Spinal cord (tissue), 10 donors: ENCODE measurements at places on chromosomes 4 and X.

DNA sequence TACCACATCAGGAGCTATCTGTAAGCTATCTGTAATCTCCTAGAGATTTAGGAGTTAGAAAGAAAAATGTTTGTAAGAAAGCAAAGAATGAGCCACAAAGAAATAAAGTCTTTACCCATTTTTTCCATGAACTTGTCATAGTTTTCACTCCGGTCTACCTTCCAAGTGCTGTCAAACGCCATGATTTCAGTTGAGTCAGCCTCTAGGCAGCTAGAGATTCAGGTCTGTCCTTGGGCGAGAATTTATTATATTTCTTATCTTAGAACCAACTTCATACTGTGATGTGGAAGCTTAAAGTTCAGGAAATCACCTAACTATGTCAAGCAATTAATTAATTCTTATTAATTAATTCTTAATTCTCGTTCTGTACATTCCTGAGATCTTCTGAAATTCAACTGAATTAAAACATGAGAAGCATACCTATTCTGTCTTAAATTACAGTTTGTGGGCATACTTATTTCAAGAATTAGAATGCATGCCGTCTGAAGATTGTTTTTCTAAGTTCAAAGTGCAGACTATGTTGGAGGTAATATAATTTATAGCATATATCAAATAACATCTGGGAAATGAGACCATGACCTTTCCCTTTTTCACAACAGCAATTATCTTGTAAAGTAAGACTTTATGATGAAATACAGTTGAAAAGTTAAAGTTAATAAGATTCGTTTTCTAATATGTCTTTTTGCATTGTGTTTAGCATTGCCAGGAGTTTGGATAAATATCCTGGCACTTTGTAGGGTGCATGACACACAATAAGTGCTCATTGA is at the start of gene FABP2:
TSS of gene FABP2 (minus strand) at position 218 of the 767 bp plus-strand sequence. CDS start at position 182, 36 bp downstream.
- DNase-seq: no peak

DNA sequence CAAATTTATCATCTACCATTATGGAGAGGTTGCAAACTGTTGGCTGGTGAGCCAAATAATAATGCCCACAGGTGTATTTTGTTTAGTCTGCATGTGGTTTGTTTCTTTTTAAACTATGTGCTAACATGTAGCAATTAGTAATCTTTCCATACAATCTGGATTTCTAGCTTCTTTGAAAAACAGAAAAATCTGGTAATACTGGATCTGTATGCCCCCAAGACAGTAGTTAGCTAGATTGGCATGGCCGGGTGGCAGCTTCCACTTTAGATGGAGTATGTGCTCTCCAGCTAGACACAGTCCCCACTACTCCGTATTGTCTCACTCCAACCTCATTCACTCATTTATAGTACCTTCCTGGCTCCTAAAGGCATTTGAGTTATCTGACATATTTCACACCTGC is 91.3 kb downstream of the NHSL2 start:
- no peak for DNase-seq

DNA sequence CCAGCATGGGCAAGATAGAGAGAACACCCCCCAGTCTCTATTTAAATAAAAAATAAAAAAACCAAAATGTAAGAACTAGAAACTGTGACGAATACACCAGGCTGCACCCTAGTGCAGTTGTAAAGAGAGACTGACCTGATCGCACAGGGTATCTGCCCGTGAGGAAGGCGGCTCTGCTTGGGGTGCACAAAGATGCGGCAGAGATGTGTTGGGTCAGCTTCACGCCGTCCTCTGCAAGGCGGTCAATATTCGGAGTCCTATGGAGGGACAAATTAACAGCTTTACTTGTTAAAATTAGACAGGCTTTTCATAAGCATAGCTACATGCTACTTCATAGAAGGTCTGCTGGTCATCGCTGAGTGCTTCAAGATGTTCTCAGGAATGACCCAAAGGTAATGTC is 26.1 kb upstream of the ARSD start:
- DNase-seq: no peak

DNA sequence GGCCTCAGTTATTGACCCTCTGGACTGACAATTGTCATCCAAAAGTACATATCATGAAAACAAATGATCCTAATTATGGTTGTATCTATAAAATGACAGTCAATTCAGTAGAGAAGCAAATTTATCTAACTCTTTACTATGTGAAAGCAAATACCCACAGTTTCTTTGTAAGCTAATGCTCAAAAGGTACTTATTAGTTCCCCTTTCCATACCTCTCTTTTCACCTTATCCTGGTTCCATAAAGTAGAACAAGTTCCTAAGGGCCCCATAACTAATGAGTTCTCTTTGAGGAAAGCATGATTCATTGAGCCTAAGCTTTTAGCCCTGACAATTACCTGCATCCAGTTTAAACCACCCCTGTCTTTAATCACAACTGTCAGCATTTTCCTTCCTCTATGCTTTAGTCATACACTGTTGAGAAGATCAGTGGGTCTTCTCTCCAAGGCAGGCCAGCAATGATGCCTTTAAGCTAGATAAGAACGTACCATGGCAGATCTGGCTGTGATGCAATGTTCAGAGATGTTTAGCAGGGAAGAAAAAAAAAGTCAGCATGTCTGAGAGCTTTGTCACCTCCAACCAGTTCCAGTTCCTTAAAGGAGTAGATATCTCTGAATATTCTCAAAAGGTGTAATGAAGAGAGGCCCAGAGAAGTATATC is 179.7 kb upstream of the RASGEF1B start:
- DNase-seq: no peak

DNA sequence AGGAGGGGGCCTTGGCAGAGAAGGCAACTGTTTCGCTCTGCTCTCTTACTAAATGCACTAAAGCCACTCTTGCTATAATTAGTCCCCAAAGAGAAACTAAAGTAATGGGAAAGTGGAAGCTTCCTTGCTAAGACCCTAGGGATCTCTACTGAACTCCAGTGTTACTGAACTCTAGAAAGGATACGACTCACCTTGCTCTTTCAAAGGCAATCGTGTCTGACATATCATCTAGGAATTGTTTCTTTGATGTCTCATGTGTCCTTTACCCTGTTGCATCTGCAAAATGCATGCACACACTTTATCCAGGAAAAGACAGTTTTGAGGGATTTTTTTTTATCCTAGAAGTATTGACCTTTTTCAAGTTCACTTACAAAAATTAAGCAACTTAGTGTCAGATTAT is 148.1 kb upstream of the FAM9B start:
- no peak for DNase-seq

DNA sequence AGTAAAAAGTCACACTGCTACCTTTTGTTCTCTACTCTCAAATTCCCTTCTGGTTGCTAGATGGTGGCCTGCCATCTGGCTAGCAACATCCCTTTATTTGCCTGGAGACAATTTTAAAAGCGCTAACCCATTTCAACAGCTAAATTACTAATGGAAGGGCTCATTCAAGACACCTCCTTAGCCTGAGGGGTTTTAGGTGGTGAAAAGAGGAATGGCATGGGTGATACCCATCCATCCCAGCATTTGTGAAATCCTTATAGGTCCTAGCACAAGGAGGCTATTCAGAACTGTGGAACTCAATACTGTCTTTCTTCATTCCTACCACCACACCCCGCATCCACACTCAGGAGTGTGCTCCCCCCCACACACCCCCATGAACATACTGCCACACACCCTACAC is 33.5 kb downstream of the ARHGEF9 start:
- DNase-seq: peak; percentile 39
